ENCODE measurements at places on chromosomes 1 and 21.

- no peak for DNase-seq
These were observed 1.3 kb downstream of the GIPC2 start for GRCh38 chr1:78047106-78047505.

GRCh38 chr21:27674041-27674615 lies 707.2 kb upstream of the ADAMTS5 start:
- DNase-seq, result peak; percentile 92

- no peak for DNase-seq
These were observed 40.9 kb downstream of the PTAFR start for GRCh38 chr1:28135371-28136168.

DNA sequence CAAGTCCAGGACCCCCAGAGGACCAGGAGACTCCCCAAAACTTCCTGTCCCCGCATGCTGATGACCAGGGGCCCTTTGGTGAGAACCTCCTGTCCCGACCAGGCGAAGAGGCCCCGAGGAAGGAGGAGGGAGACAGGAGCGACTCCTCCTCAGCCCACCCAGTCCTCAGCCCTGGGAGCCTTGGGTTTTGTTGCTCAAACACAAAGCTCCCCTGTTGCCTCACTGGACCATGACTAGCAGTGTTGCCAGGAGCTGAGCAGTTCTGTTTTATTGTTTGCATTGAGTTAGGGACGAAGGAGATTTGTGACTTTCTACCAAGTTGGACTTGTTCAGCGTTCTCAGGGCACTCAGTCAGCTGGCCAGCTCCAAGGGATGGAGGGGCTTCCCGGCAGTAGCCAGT lies 10.0 kb downstream of the UMODL1 start:
- DNase-seq, result no peak

DNA sequence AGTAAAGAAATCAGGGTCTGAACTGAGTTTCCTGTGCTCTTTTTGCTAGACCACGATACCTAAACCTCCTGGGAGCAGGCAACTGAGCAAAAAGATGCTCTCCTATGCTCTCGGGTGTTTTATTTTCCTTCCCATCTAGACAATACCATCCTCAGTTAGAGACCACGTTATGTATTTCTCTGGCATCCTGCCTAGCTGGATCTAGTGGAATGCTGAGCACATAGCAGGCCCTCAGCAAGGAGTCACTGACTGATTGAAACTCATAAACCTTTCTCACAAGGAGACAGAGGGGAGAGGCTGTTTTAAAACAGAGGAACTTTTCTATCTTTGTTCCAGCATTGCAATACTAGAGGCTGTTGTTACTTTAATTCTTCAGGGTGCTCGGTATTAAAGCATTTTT lies 168.0 kb downstream of the CYYR1 start:
- no peak for DNase-seq

GRCh38 chr1:91400133-91400725 lies 4.4 kb downstream of the HFM1 start:
- DNase-seq, result peak; percentile 15

DNA sequence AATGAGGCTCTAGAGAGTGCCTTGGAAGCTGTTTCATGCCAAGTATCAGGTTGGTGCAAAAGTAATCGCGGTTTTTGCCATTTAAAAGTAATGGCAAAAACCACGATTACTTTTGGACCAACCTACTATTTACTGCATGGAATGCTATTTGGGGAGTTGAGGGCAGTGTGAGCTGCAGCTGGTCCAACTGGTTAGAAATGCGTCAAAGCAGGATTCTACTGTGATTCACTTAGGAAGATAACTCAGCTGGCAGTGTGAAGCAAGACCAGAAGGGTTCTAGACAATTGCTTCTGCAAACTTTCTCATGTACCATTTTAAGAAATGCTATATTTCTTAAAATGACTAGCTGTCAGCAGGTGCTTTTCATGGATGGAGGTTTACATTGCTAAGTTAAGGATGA lies 21.2 kb upstream of the PLA2G2C start:
- DNase-seq, result no peak

GRCh38 chr1:18475234-18475905 lies 5.4 kb upstream of the KLHDC7A start:
- DNase-seq, result no peak

- no peak for DNase-seq
These were observed 74.1 kb upstream of the CNIH3 start for GRCh38 chr1:224541901-224542630.

DNA sequence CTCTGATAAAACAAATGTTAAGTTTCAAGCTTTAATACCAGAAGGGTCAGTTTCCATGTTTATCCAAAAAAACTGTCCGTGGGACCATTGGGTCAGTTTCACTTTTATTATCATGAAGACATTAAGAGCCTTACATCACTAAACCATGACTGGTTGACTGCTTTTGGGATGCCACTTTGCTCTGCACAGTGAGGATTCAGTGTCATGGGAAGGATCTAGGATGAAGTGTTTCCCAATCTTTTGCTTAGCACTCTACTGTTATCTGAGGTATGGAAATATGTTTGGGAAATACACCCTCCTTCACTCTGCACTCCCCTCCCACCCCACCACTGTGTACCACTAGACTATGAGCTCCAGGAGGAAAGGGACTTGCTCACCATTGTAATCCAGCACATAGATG lies 16.3 kb downstream of the RPS6KC1 start:
- no peak for DNase-seq

GRCh38 chr1:174974711-174975119 lies 25.0 kb upstream of the CACYBP start:
- no peak for DNase-seq

DNA sequence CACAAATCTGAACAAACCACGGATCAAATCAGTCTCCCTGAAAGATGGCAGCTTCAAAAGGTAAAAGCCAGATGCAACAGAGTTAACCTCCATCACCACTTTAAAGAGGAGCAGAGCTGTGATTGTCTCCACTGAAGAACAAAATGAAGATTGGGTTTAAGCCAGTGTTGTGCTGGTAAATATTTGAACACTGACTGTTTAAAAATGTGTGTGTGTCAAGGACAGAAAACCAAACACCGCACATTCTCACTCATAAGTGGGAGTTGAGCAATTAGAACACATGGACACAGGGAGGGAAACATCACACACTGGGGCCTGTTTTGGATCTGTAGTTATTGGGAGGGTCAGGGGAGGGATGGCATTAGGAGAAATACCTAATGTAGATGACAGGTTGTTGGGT lies 83.9 kb downstream of the ST6GALNAC5 start:
- no peak for DNase-seq

GRCh38 chr21:44722731-44723130 lies 11.4 kb upstream of the TSPEAR start:
- no peak for DNase-seq

DNA sequence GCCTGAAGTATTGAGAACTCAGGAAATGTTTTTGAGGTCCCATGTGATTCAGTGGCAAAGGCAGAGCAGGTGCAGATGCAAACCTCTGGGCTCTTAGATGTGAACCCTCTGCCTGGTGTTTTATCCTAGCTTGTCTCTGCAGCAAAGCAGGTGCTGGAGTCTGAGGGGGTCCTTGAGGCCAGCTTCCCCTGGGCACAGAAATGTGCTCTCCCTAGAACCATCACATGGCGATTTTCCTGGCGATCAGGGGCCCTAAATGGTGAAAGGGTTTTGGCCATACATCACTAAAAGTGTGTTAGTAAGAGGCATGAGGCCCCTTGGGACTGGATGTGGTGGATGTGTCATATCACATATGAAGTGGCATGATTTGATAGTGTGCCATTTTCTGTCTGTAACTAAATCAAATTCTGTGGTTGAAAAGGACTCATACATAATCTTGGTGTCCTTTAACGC lies 144.8 kb downstream of the ST6GALNAC3 start:
- no peak for DNase-seq

DNA sequence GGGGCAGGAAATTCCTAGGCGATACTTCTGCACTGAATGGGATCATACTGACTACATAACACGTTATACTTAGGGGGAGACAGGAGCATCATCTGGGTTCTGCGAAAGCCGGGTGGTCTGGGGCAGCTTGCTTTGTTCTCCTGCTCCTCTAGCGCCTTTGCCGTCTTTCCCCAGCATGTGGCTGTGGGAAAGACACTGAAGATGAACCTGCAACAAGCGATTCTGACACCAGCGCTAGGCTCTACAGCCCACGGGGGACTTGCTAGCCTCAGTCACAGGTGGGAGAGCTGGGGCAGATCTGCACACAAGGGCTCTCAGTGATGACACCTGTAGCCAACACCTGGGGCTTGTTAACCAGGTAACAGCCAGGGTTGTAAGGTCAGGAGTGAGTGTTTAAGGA lies 51.8 kb downstream of the CD46 start:
- DNase-seq, result no peak

DNA sequence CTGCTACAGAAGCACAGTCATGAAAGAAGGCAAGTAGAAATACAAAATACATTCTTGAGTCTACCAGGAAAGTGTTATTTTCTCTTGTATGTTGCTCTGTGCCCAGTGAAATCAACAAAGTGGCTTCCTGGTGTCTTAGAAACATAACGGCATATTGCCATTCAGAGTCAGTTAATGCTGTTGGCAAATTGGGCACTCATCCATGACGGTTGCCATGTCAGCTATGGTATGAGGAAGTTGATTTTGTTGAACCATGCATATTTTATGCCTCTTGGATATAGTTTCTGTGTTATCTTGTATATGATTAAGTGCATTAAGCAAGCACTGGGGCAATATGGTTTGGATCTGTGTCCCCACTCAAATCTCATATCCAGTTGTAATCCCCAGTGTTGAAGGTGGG lies 153.1 kb upstream of the CXADR start:
- no peak for DNase-seq

All from stromal cell of bone marrow (primary cell).